ENCODE measurements at places on chromosomes 13 and 19.

GRCh38 chr13:108680011-108680410, 50.6 kb downstream of the MYO16 start:
- DNase-seq = no peak

GRCh38 chr19:22882797-22883196, 50.7 kb downstream of the ZNF723 start:
- DNase-seq = no peak

DNA sequence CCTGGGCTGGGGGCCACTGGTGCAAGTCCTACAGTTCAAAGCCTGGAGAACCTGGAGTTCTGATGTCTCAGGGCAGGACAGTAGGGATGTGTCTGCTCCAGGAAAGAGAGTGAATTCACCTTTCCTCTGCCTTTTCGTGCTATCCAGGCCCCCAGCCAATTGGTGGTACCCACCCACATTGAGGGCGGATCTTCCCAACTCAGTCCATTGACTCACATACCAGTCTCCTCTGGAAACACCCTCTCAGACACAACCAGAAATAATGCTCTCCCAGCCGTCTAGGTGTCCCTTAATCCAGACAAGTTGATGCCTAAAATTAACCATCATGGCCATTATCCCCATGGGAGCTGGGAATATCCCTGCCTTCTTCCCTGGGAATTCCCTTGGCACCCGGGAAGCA, 38.8 kb upstream of the CHST8 start:
- no peak for DNase-seq

GRCh38 chr19:29845574-29846176, 33.9 kb downstream of the CCNE1 start:
- DNase-seq = no peak

- no peak for DNase-seq
Observed at GRCh38 chr13:79987761-79988160, 353.2 kb downstream of the SPRY2 start.

DNA sequence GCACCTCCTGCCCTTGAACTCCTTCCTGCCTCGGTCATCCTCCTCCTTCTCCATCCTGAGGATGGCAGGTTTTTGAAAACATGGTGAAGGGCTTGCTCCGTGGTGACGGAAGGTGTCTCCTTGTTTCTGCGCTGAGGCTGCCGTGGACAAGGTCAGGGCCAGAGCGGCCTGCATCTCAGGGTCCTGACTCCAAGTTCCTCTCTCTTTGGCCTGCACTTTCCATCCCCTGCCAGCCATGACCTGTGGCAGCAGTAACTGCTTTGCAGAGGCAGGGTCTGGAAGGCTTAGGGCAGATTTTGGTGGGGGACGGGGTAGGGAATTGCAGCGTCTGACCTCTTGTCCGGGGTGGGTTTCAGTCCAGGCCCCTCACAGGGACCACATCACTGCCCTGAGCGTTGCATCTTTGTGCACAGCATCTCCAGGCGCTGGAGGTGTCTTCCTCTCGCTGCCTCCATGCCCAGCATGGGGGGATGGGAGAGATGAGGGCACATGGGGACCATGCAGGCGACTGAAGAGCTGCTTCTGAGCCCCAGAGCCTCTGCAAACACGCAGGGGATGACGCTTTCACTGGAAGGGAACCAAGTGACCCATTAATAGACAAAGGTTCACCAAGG, 216.8 kb downstream of the TEX29 start:
- DNase-seq = no peak

GRCh38 chr13:73011751-73012150, 47.1 kb upstream of the KLF5 start:
- no peak for DNase-seq

Measured in astrocyte of the cerebellum (primary cell).